ENCODE measurements at places on chromosomes 11 and 22.

DNA sequence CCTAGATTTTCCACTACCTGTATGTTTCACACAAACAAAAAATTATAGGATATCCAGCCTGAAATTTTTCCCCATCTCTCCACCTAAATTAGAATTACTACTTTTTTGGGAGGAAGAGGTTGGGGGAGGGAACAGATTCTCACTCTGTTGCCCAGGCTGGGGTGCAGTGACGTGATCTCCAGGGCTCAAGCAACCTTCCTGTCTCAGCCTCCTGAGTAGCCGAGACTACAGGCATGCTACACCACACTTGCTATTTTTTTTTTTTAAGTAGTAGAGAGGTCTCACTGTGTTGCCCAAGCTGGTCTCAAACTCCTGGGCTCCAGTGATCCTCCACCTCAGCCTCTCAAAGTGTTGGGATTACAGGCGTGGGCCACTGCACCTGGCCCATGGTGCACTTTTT is 9.5 kb downstream of the JAML start:
- peak; percentile 50 for DNase-seq

DNA sequence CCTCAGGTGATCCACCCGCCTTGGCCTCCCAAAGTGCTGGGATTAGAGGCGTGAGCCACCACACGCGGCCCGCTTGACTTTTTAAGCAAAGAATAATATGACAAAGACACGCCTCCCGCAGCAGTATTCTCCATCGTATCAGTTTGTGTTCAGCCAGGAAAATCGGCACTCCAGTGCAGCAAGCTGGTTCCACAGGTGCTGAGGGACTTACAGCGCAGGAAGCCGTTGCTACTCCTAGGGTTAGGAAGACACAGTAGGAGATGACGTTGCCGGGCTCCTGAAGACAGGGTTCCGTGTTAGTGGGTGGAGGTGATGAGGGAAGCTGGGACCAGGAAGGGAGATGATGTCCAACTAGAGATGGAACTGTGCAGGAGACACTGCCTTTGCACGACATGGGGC is 65.8 kb upstream of the CECR2 start:
- DNase-seq = no peak

GRCh38 chr11:92692826-92693546 is 276.5 kb upstream of the MTNR1B start:
- no peak for DNase-seq

DNA sequence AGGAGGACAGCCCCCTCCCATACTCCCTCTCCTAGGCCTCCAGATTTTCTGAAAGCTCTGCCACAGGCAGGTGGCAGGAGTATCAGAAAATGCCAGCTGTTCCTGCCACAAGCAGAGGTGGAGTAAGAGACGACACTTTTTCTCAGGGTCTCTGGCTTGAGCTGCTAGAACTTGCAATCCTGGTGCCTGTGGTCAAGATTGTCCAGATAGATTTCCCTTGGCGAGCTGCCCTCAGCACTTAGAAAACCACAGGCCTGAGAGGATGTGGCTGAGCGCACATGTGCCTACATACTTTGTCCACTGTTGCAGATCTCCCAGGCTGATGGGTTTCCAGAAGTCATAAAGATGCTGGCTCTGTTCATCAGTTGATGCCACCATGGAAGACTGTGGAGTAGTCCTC is 65.7 kb upstream of the NAV2 start:
- no peak for DNase-seq

DNA sequence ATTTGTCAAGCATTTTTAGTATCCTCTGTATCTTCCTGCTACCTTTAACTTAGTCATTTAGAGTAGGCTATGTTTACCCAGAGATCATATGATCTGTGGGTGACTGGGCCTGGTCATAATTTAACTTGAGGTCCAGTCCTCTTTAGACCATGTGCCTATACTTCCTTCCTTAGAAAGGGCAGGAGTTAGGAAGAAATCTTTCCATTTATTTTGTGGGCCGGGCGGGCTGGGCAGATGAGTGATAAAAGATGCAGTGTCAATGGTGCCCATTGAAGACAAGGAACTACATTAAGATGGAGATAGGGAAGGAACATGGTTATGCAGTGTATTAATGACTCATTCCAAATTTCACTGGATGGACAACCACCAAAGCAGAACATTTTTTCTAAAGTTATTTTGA is 30.9 kb upstream of the PDE3B start:
- no peak for DNase-seq

- no peak for DNase-seq
Observed at GRCh38 chr11:61999141-61999975, 31.9 kb upstream of the FTH1 start.

GRCh38 chr22:43031617-43032016 is 16.7 kb upstream of the PACSIN2 start:
- no peak for DNase-seq

DNA sequence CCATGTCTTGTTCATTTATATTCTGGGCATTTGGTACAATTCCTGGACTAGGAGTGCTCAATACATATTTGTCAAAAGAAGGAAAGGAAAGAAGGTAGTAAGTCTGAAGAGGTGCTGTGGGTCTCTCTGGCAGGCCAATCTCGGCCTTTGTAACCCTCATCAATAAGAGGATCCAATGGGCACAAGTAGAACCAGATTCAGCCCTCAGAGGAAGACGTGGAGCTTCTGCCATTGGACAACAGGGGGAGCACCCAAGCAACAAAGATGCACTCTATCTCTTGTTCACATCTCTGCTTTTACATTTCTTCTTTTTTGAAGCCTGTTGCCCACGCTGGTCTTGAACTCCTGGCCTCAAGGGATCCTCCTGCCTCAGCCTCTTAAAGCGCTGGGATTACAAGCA is 2.2 kb upstream of the VPS11 start:
- peak; percentile 39 for DNase-seq

- no peak for DNase-seq
Observed at GRCh38 chr22:50086526-50086925, 1.3 kb upstream of the MLC1 start.

- DNase-seq = peak; percentile 46
Observed at GRCh38 chr11:126317756-126318573, 14.1 kb downstream of the DCPS start.

GRCh38 chr22:30806391-30806861 is 111.8 kb downstream of the OSBP2 start:
- DNase-seq = no peak

- no peak for DNase-seq
Observed at GRCh38 chr22:45804986-45805325, 133.3 kb downstream of the ATXN10 start.

DNA sequence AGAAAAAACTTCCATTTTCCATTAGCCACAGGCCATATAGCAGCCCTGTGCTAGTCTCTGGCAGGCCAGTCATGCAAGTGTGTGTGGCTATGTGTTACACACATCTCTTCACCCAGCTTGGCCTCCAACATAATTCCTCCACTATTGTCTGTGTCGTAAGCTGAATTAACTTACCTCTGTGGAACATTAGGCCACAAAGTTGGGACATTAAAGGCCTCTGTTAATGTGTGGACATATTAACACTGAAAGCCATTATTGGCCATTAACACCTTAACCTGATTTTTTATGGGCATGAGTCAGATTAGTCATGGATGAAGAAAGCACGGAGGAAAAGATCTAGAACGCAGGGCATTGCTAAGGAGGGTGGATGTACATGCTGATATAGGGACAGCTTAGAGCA is 100.1 kb downstream of the DBX1 start:
- no peak for DNase-seq

GRCh38 chr11:131334601-131335000 is 35.8 kb upstream of the NTM start:
- DNase-seq = no peak

DNA sequence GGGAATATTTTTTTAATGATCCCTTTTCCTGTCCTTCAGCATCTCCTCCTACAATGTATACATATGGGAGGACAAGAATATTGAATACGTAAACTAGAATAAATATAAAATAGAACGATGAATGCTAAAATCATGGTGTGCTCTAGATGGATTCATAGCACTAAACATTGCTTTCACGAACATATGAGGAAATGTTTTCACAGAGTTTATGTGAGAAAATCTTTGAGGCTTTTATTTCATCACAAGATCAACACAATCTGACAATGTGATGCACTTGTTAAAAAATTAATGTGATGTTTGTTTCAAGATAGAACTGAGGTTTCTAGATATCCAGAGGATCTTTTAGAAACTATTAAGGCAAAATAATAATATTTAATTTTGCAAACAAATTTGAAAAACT is 3.0 kb downstream of the CARD16 start:
- no peak for DNase-seq

- DNase-seq = no peak
Observed at GRCh38 chr22:49583886-49584505, 243.7 kb downstream of the BRD1 start.

DNA sequence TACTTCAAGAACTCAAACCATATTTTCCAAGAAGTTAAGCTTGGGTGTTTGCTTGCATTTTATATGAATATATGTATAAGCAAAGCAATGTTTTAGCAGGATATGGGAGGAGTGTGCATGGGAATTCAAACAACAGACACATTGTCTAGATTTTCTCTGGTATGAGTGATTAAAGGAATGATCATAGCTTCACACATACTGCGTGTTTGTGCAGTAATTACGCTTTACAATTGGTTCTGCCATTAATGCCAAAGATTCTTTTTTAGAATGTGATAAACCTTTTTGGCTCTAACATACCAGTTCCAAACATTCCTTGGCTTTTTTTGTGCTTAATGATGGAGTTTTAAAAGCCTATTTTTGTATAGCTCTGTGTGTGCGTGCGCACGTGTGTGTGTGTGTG is 54.0 kb downstream of the CCDC34 start:
- no peak for DNase-seq

DNA sequence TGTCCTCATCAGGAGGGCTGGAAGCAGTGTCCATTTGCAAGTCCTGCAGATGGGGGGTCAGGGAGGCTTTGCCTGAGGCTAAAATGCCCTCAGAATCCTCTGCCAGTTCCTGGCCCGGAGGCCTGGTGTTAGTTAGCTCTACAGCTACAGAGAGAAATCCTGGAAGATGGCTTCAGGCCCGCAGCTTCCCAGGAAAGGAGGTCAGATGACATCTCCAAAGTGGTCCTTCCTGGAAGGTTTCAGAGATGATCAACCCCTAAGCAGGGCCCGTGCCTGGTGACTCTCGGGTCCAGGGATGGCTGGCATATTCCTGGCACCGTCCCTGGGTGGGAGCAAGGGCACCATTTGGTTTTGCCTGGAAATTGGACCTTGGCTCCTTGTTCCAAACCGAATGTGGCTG is 959.1 kb downstream of the BRD1 start:
- DNase-seq = no peak

GRCh38 chr11:116835042-116835772 is 2.2 kb downstream of the APOA1 start:
- DNase-seq = no peak
